Cerebellar cortex (tissue), 1 donor: ENCODE measurements at places on chromosomes 6 and 20.

GRCh38 chr6:8535519-8535918 lies 100.2 kb upstream of the SLC35B3 start:
- no peak for DNase-seq

GRCh38 chr6:113594726-113595125 lies 262.4 kb upstream of the MARCKS start:
- DNase-seq: no peak

GRCh38 chr6:104795363-104795762 lies 64.4 kb downstream of the HACE1 start:
- DNase-seq: no peak

GRCh38 chr6:148179786-148180185 lies 162.9 kb upstream of the SASH1 start:
- peak; percentile 12 for DNase-seq
